Fibroblast of skin of scalp (primary cell): ENCODE measurements at places on chromosomes 5 and 9.

- DNase-seq: no peak
Observed at GRCh38 chr9:19660019-19660418, 128.8 kb downstream of the SLC24A2 start.

DNA sequence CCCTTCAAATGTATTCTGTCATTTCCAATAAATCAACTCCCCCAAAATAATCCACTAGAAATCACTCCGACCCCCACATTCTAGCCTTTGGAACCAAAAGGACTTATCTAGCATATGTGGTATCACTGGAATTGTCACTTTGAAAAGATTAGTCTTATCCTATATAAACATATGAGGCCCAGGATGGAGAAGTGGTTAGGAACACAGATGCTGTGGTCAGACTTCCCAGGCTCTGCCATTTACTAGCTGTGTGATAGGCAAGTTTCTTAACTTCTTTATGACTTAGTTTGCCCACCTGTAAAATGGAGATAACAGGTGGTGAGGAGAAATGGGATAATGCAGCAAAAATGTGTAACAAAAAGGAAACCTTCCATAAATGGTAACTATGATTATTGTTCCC lies 62.0 kb upstream of the GLRX start:
- DNase-seq: no peak

DNA sequence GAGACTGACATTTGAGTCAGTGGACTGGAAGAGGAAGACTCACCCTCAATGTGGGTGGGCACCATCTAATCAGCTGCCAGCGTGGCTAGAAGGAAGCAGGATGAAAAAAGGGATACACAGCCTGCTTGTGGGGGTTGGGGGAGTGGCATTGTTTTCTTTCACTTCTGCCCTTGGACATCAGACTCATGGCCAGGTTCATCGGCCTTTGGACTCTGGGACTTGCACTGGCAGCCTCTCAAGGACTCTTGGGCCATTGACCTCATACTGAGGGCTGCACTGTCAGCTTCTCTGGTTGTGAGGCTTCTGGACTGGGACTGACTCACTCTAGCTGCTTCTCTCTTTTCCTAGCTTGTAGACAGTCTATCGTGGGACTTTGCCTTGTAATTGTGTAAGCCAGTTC lies 374.9 kb downstream of the TLE1 start:
- no peak for DNase-seq

- DNase-seq: no peak
Observed at GRCh38 chr5:10352430-10353240, 860 bp upstream of the MARCHF6 start.

DNA sequence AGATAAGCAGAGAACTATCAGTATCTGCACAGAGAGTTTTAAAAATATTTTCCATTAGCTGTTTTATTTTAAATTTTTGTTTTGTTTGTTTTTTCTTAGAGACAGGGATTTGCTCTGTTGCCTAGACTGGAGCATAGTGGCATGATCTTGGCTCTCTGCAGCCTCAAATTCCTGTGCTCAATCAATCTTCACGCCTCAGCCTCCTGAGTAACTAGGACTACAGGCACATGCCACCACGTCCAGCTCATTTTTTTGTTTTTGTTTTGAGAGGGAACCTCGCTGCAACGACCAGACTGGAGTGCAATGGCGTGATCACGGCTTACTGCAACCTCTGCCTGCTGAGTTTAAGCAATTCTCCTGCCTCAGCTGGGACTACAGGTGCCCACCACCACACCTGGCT lies 138.2 kb upstream of the LPAR1 start:
- DNase-seq: no peak

DNA sequence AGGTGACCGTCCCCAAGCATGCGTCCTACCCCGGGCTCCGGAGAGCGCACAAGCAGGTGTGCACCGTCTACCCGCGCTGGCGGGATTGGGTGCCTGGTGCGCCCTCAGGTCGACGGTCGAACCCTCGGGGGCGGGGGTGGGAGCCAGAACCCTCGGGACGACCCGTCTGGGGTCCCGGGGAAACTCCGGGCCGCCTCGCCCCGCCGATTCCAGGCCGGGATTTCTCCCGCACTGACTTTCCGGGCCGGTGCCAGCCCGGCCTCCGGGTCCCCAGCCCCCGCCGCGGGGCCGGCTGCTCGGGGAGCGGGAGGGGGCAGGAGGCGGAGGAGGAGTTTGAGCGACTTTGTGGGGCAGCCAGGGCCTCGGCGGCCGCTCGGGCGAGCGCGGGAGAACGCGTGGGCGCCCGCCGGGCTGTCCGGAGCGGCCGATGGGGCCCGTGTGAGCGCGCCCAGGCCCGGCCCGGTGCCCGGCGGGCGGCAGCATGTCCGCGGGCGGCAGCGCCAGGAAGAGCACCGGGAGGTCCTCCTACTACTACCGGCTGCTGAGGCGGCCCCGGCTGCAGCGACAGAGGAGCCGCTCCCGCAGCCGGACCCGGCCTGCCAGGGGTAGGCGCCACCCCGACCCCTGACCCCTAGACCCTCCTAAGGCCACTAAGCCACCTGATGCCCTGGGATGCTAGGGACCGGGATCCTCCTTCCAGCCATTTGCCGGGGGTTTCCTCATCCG lies at the start of gene DAB2IP:
Gene DAB2IP (plus strand): TSS at position 340 of the 726 bp plus-strand sequence. CDS start 142 bp downstream, at position 482.
- DNase-seq: peak; percentile 65

GRCh38 chr9:132002643-132003318 lies 76.9 kb downstream of the MED27 start:
- DNase-seq: no peak

DNA sequence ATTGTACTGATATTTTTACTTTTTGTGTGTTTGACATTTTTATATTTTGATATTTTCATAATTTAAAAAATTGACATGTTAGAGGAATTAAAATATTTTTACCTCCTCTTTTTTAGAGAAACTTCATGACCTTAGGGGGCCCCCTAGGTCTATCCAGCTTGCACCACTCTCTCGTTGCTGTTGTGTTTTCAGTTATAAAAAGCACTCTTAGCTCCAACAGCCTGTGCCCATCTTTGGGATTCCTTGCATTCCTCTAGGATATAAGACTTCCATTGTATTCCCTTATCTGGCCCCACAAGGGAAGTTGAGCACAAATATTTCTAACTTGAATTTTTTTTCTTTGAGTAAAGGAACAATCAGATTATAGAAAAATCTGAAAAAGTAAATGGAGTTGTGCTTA lies 245.3 kb downstream of the SH3GL2 start:
- peak; percentile 45 for DNase-seq

DNA sequence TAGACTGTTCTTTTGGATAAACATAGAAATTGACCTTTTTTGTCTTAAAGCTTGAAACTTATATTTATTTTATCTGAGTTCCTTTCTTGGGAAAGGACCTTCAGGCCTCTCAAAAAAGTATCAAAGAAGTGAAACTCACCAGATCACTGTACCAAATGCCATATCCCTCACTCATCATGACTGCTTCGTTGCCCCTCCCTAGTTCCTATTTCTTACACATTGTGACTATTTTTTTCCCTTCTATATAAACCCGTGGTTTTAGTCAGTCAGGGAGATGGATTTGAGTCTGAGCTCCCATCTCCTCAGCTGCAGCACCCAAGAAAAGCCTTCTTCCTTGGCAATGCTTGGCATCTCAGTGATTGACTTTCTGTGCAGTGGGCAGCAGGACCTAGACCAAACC lies 129.4 kb downstream of the LPAR1 start:
- DNase-seq: no peak

DNA sequence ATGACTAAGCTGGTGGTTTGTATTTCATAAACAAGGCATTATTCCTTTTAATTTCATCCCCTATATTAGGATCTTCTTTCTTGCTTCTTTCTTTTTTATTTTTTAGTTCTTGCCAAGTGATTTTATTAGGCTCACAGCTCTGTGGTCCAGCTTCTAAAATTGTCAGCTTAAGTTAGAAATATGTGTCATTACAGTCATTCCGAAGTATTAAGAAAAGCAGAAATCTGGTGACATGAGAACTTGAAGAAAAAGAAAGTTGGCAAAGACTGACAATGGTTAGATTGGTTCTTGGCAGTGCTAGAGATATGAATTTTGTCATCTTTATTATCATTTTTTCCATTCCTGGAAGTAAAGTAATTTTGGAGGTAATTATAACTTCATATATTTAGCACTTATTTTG lies 166.5 kb upstream of the PRR16 start:
- peak; percentile 81 for DNase-seq

DNA sequence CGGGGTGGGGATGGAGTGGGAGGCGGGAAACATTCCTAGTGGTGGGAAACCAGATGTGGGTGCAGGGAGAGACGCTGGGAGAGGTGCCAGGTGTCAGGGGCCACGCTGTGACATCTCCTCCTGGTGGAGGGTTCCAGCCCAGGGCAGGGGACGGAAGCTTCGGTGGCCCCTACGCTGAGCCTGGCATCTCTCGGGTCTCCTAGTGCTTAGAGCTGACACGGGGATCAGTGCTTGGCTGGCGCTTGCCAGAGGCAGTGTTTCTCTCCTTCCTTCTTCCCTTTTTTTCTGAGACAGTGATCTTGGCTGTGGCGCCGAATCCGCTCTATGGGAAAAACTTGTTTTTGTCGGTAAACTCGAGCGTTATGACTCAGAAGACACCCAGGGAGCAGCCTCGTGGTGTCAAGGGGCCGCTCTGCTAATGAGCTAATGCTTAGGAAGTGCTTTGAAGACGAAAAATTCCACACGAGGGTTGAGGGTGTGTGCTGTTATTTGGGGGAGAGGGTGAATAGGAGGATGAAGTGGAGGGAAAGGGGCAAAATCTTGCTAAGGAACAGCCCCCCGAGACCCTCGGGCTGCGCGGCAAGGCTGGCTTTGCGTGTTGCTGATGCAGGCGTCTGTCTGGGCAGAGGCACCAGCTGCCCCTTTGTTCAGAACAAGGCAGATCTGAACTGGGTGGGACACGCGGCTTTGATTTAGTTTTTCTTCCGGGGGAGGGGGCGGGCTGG lies 20.4 kb upstream of the IER5L start:
- peak; percentile 90 for DNase-seq

DNA sequence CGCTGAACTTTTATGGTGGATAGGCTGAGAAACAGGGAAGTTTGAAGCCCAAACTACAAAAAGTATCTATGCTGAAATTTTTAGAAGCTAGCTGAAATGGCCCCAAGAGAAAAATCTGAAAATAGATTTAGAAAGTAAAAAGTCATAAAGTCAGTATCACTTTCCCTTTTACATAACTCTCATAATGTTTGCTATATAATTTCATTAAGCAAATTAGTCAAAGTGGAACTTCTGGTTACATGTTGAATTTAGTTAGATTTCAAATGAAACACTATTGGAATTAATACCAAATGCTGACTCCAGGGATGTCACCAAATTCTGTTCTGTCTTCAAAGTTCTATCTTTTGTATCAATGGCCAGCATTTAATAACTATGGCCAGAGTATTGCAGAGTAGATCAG lies 126.9 kb downstream of the TTC39B start:
- DNase-seq: no peak

DNA sequence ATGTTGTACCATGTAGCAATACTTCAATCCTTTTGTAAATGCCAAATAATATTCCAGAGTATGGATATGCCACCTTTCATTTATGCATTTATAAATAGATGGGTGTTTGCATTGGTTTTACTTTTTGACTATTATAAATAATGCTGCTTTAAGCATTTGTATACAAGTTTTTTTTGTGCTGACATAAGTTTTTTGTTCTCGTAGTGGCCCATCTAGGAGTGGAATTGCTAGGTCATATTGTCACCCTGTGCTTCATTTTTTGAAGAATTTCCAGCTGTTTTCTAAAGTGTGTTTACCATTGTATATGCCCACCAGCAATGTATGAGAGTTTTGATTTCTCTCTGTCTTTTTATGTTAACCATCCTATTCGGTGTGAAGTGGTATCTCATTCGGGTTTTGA lies 6.9 kb downstream of the ADGRV1 start:
- DNase-seq: no peak

DNA sequence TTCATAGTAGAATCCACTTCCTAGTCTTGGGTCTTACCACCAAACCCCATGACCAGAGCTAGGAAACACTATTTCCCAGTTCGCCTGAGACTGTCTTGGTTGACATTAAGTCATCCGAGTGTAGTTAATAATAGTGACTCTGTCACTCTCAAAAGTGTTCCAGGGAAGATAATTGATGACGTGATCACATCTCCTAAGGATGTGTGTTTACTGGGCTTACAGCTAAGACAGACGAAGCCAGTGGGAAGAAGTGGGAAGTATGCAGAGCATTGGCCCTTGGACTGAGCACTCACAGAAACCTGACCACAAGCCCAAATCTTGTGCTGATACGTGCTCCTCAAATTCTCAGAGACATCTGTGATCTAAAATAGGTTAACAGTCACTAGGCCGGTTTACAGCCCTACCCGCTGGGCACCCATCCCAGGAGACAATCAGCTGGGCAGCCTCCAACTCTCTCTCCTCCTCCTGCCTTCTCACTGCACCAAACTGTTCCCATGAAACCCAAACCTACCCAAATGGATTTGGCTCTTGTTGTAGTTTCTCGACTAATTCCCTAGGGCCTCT lies 316.6 kb downstream of the TLE1 start:
- no peak for DNase-seq

DNA sequence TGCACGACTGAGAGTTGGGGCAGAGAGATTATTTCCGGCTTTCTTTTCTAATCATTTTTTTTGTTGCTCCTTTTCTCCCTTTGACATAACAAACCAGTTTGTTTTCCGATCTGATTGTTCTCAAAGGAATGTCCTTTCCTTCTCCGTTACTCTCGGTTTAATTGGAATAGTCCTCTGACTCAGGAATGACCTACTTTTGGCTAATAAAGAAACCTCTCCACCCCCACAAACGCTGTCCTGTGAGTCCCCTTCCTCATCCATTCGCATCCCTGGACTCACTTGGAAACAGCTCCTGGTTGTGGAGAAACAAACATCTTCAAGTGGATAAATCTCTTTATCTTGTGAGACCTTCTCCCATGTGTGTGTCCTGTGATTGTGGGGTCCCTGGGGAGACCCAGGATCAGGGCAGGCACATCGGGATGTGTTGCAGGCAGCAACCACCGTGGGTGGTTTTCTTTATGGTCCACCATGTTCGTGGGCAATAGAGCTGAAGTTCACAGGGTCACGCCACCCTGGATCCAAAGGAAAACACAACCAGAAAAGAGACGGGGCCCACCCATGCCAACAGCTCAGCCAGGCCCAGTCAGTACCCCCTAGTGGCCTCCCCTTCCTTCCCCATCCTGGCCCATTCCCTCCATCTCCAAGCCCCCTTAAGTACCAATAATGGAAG lies 45.2 kb upstream of the NEK6 start:
- peak; percentile 51 for DNase-seq

- no peak for DNase-seq
Observed at GRCh38 chr5:36070687-36071571, 4.2 kb upstream of the UGT3A2 start.

DNA sequence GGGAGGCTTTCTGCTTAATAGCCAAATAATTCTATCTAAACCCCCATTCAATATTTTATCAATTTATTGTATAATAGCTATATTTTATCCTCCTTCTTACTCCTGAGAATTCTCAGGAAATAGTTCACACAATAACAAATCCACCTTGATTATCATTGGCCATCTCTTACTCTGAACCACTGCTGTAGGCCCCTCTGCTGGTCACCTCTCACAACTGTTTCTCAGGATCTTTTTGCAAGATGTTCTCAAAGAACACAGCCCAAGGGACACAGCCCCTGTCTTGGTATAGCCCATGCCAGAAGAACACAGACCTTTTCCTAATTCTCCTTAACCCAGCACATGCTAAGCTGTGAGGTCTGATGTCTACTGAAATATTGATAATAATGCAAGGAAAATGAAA lies 74.9 kb upstream of the HTR4 start:
- no peak for DNase-seq
